Activated CD4-positive, alpha-beta T cell treated with anti-CD3 and anti-CD28 coated beads, Interleukin-2, amount 50 U/mL, for 1 hour (primary cell): ENCODE measurements at places on chromosomes 11 and 22.

DNA sequence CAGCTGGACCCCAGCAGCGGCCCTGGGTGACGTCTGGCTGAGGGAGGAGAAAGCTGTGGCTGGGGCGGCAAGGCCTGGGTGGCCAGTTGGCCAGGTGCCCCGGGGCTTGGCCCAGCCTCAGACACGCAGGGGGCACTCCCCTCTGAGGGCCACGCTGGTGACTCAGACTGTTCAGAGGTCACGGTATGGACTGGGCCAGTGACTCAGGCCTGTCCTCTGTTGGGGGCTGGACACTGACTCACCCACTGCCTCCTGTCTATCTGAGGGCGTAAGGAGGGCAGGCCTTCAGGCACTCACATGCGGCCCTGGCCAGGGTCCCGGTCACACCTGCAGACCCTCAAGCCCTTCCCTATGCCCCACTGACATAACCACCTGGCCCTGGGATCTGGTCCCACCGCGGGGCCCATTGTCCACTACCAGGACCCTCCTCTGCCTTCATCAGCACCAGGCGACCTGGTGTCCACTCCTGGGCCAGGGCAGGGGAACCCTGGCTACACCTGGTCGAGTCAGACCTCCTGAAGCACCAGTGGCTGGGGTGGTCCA lies 3.7 kb upstream of the MUC5AC start:
- DNase-seq = no peak

DNA sequence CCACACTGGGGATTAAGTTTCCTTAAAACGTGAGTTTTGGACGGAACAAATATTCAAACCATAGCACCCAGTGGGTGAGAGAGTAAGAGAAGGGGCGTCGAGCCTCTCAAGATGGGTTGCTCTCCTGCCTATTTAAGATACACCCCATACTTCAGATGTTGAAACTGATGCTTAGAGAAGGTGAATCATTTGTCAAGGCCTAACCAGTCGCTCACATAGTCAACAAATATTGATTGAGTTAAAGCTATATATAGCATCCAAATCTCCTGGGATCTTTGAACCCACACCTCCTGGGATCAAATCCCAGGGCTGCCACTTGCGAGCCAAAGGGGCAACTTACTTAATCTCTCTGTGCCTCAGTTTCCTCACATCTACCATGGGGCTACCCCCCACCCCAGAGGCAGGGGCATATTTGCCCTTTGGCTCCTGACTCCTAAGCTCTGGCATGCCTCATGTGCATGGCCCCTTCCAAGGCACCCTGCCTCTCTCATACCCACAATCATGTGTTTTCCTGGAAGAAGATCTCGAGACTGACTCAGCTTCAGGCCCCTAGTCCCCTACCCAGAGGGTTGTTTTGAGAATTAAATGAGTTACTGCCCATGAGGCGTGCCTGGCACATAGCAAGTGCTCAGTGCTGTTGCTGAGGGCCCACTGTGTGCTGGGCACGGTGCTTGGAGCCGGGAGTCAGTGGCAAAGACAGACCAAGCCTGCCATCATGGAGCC lies 19.0 kb upstream of the PDGFB start:
- no peak for DNase-seq

DNA sequence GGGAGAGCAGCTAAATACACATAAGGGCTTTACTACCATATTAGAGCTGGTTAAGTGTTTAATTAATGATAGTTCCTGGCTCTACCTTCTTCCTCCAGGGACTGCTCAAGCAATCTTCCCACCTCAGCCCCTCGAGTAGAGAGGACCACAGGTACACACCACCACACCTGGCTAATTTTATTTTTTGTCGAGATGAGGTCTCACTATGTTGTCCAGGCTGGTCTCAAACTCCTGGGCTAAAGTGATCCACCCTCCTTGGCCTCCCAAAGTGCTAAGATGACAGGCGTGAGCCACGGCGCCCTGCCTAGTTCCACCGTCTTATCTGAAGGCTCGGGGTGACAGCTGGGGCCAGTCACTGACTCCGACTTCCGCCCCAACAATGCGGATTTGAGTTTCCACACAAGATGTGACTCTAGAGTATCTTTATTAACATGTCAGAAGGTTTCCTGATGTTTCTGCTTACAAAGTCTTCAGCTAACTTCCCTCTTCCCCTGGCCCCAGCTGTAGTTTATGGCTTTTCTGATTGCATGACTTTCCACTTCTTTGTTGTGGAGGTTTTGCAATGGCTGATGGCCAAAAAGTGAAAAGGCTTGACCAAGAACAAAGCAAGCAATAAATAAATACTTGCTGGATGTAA lies 16.8 kb downstream of the TPST2 start:
- no peak for DNase-seq

- DNase-seq = peak; percentile 75
Measured at GRCh38 chr11:123083623-123084029, 21.7 kb upstream of the HSPA8 start.

GRCh38 chr22:48244388-48245195 lies 1482.1 kb downstream of the TBC1D22A start:
- no peak for DNase-seq

GRCh38 chr11:114353443-114353842 lies 46.9 kb downstream of the C11orf71 start:
- DNase-seq = no peak

- peak; percentile 83 for DNase-seq
Measured at GRCh38 chr11:126284829-126285228, 1.9 kb downstream of the TIRAP start.

DNA sequence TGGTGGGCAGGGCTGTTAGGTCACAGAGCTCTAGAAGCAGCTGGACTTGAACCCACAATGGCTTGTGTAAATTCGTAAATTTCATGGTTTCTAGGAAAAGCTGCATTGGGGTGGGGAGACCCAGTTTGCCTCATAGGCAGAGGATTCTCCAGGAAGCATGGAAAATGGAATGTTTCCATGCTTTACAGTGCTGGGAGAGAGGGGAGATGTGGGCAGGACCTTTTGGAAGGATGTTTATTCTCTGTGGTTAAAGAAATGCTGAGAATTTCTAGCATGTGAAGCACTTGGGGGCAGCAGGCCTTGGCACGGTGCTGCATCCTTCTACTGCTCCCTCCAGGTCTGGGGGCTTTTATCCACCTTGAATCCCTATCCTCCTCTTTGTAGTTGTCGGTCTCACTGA lies 46.3 kb downstream of the TRAF6 start:
- no peak for DNase-seq

DNA sequence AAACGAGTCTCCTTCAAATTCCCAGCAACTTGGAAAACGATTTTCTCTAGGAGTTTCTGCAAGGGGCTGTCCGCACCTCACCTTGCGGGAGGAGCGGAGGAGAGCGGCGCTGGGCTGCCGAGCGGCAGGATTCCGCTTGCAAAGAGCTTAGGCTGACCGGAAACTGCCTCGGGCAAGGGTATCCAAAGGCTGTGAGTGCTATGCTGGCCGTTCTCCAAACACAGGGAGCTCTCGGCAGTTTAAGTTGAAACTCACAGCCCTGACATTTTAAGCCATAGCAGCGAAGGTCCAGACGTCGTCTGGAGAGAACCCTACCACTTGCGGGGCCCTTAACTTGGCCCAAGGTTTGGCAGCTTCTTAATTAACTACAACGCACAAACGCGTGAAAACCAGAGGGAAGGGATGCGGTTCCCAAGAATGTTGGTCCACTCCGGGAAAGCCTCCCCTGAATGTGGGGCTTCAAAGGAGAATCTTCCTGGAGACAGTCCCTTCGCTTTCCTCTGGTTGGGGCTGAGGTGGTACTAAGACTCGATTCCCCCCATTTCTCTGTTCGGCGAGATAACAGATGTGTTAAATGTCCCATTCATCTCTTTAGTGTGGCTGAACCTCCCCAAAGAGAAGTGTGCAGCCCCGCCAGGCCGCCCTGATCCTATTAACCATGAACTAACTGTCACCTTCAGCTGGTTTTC lies 1.1 kb upstream of the DBX1 start:
- DNase-seq = no peak

DNA sequence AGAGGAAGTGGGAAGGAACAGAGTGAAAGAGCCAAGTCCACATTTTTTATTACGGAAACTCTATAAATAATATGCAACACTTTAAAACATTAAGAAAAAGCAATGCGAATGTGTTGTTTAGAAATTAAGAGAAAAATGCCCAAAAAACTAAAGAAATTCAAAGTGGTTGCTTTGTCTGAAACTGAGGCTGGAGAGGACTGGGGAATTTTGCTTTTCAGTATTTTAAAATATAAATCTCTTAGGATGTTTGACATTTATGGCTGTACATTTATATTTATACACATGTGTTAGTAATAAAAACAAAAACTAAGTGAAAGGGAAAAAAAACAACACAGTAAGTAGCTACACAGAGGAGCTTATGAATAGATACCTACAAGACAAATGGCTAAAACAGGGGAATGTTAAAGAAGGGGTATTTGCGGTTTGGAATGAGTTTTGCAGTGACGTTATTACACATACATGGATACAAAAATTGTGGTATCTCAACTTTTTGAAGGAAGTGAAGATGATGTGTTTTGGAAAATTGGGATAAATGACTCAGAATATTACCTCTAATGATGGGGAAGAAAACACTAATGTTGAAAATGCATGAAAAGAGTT lies 97.0 kb upstream of the DRD2 start:
- no peak for DNase-seq

DNA sequence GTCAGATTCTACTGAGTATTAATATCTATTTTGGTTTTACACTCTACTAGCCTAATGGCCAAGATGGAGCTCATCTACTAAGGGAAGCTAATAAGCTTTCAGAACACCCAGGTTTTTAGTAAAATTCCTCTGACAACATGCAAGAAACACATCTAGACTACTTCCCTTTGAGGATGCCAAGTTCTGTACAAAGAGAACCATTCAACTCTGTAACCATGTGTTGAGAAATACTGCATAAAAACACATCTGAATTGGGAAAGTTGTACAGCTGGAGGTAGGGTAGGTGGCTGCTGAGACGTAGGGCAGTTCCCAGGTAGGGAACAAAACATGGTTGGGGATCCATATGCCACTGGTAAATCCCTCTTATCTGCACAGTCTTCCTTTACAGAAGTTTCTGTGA lies 66.2 kb downstream of the SC5D start:
- DNase-seq = no peak

DNA sequence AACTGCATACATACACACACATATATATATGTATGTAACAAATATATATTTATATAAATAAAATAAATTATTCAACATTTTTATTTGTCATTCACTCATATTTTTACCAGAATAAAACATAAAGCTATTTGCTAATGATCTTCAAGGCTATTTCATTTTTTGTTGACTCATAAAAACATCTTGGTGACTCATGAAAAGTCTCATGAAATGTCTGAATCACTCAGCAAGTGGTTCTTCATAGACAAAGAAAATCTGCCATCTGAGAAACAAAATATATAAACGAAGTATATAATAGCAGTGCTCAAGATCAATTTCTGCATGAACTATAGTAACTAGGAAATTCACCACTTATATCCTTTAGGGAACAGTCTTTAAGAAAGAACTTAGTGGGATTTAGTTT lies 764.8 kb upstream of the FAT3 start:
- DNase-seq = no peak

GRCh38 chr11:77062924-77063323 lies 3.8 kb upstream of the CAPN5 start:
- DNase-seq = no peak

- no peak for DNase-seq
Measured at GRCh38 chr11:64208086-64208795, 1.7 kb downstream of the FERMT3 start.

DNA sequence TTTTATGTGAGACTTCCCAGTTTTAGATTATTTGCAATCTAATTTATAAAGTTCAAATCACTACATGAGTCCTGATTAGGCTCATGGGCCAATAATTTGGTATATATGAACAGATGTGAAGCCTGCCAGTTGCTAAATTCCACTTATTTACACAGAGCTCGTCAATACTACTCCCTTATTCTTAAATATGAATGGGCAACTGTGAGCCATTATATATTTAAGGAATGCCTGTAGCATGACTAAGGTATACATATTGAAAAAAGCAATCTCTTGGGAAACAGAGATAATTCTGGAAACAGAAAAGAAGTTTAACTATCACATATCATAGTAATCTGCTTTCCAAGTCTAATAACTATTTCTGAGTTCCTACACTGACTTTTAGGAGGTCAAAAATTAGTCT lies 27.0 kb downstream of the RBMXL2 start:
- no peak for DNase-seq

DNA sequence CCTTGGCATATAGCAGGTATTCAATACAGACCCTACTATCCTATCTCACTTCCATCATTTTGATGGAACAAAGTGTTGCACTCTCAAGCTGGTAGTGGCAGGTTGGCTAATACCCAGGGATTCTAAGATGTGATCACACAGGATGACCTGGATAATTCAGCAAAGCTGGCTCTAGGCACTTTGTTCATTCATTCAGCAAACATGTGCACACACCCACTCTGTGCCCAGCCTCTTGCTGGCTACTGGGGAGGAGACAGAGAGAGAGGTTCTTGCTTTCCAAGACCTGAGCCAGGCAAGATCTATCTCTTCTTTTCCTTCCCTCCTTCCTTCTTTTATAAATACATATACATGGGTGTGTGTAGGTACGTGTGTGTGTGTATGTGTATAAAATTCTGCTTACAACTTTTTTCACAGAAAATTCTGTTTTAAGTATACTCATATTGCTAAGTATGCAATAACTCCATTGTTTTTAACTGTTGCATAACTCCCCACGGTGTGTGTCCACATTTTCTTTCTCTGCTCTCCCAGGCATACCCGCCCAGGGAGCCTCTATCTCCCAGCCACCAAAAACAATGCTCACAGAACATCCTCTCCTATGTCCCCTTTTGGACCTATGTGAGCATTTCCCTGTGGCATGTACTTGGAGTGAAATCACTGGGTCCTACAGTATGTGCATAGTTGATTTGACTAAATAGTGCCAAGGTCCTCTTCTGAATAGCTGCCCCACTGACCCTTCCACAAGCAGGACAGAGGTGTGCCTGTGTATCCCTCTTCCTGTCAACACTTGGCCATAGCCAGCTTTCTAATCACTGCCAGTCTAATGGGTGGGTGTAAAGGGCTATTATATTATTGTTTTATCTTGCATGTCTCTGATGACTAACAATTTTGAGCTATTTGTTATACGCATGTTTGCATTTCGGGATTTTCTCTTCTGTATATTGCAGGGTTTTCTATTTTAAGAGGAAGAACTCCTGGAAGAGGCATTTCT lies 27.5 kb downstream of the CLPB start:
- no peak for DNase-seq

DNA sequence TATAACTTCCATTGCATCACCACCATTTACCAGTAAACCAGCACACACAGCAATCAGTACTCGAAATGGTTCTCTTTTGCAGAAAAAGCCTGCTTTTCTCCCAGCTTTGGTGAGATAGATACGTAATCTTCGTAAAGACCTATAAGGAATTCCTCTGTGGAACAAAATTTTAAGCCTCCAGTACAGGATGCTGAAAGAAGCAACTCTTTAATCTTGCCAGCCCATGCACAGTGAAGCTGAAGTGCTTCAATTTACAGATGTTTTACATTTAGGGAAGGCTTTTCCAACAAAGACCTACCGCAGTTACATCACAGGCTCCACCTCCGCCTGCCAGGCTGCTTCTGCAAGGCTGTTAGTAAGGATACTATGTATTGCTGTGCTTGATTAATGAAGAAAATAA lies 1.9 kb downstream of the ELMOD1 start:
- DNase-seq = no peak

GRCh38 chr11:10678101-10678500 lies 15.5 kb downstream of the IRAG1 start:
- DNase-seq = no peak
